ENCODE measurements at places on chromosomes 6 and 20. TPM values are rescaled to one million over a fixed set of nuclear protein-coding genes. Genes with fewer than 3 reads are reported as not detected.

DNA sequence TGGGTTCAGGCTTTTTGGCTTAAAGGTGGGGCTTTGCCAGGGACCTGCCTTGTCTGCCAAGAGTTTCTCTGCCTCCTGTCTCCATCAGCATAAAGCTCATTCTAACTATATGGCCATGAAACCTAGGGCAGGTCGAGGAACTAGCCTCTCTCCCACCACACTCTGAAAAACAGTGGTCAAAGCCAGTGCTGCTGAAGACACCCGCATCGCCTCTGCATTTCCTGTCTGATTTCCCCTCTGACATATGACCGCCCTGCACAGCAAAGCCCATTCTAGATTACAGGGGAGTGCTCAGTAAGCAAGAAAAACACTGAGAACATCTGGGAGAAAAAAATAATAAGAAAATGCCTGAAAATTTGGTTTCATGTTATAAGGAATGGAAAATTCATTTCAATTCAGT, 573.6 kb downstream of the PRKN start:
- H3K4me3 ChIP-seq, result no peak overlapping the region
- no peaks in the 10 kb centered on the region for H3K27me3 ChIP-seq
- DNase-seq, result no peak

GRCh38 chr6:108562503-108562993, 1.8 kb downstream of the FOXO3 start:
- H3K4me3 ChIP-seq, result peak overlapping the region; percentile 94
- no peaks in the 10 kb centered on the region for H3K36me3 ChIP-seq
- DNase-seq, result no peak

DNA sequence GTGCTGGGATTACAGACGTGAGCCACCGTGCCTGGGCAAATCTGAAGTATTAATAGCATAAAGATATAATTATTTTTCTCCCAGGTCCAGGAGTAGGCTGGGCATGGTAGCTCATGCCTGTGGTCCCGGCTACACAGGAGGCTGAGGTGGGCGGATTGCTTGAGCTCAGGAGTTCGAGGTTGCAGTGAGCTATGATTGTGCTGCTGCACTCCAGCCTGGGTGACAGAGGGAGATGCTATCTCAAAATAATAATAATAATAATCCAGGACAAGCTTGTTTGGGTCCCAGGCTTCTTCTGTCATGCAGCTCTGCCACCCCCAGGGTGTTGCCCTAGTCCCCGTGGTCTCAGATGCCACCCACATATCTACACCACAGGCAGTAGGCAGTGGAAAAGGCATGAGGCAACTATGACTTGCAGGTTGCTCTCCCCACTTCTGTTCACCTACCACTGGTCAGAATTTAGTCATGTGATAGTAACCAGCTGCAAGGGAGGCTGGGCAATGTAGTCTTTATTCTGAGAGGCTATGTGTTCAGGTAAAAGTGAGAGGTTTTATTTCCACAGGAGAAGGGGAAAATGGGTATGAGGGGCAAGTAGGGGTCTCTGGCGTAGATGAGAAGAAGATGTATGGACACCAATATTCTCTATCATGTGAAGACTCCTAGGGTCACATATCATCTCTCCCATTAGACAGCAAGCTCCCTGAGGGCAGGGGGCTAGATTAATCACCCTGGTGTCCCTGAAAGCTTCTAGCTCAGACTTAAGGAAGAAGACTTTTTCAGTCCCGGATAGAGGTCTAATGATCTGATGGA, 25.7 kb downstream of the TCF15 start:
- no peak for DNase-seq
- H3K27ac ChIP-seq, result no peak overlapping the region
- no peak overlapping the region for H3K4me3 ChIP-seq

DNA sequence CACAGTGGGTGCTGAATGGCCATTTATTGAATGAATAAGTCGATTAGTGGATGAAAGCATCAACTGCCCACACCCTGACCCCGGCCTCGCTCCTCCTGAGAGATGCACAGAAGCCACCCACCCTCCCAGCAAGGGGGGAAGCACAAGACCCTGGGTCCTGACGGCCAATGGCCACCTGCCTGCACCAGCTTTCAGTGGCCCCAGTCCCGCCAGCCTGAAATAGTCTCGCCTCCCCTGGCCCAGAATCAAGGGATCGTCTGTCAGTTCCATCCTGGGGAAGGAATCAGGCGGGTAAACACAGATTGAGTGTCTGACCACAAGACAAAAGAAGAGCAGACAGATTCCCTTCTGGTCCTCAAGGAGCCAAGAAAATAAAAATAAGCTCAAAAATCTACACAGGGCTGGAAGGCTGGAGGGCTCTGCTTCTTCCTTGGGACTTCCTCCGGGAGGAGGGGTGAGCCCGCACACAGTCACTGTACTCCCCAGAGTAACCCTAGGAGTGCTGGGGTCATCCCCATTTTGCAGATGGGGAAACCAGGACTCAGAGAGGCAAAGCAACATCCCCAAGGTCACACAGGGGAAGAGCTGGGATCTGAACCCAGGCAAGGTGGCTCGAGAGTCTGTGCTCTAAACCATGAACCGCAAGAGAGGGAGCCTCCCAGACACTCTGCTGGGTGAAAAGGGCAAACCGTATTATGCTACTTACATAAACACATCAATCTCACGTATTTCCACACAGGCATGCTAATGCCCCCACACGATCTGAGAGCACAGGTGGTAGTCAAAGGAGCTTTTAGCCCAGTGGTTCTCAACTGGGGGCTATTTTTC, 7.8 kb downstream of the PREX1 start:
- H3K27ac ChIP-seq, result no peak overlapping the region
- no peaks in the 10 kb centered on the region for H3K36me3 ChIP-seq
- H3K27me3 ChIP-seq, result no peaks in the 10 kb centered on the region
- H3K4me3 ChIP-seq, result no peak overlapping the region
- DNase-seq, result no peak

GRCh38 chr6:145829950-145830349, 15.4 kb upstream of the FBXO30 start:
- no peak overlapping the region for H3K27ac ChIP-seq
- H3K4me1 ChIP-seq, result no peaks in the 10 kb centered on the region
- H3K27me3 ChIP-seq, result no peaks in the 10 kb centered on the region

DNA sequence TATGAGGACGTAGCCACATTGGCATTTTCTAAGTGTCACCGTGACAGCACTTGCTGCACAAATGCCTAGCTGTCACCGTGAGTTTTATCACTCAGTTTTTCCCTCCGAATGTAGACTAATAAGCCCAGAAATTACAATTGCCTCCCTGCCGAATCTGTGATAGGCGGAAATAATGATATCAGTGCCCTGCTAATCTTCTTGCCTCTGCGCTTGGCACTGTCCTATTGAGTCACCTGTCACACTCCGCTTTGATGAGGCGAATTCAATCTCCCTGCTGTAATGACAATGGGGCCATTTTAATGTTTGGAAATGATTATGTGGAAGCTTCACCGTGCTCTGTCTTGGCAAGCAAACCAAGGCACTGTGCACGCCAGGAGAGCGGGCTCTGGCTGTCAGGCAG, 112.8 kb downstream of the LINC00237 start:
- no peaks in the 10 kb centered on the region for H3K36me3 ChIP-seq
- no peaks in the 10 kb centered on the region for H3K4me1 ChIP-seq
- no peaks in the 10 kb centered on the region for H3K27me3 ChIP-seq
- H3K27ac ChIP-seq, result no peak overlapping the region
- no peak overlapping the region for H3K4me3 ChIP-seq

Gene TGM2
- 92.8 TPM for total RNA-seq

Gene NHSL1
- 23.1 TPM for total RNA-seq

Gene PRDM1
- total RNA-seq, result 27.0 TPM
